ENCODE measurements at places on chromosomes 7 and 10. TPM values are rescaled to one million over a fixed set of nuclear protein-coding genes. Genes with fewer than 3 reads are reported as not detected.

- no peak for DNase-seq
Measured at GRCh38 chr7:117582219-117582704, 102.4 kb downstream of the CFTR start.

- no peak for DNase-seq
Measured at GRCh38 chr7:33066771-33067170, 4.2 kb upstream of the NT5C3A start.

DNA sequence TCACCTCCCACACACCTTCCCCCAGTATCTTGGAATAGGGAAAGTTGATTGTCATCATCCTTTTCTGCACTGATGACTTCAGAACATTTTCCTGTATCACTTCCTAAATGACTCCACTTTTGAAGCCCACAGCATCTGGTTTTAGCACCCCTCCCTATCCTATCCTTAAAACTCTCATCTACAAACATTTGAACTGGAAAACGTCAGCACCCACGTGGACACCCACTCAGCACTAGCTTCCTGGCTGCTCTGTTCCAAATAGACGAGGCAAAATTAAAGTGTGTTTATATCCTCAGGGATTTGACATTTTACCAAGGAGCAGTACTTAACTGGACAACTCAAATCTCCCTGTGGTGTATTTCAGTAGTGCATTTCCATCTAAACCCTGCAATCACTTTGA lies 73.9 kb downstream of the REEP3 start:
- DNase-seq = no peak

GRCh38 chr7:121330053-121330833 lies 1.4 kb downstream of the WNT16 start:
- no peak for DNase-seq

Gene LBX1
- total RNA-seq = not detected

GRCh38 chr10:121131014-121131413 lies 279.9 kb downstream of the WDR11 start:
- no peak for DNase-seq

Gene PDGFA
- total RNA-seq = 0.50 TPM

Gene NOD1
- 22.3 TPM for total RNA-seq

DNA sequence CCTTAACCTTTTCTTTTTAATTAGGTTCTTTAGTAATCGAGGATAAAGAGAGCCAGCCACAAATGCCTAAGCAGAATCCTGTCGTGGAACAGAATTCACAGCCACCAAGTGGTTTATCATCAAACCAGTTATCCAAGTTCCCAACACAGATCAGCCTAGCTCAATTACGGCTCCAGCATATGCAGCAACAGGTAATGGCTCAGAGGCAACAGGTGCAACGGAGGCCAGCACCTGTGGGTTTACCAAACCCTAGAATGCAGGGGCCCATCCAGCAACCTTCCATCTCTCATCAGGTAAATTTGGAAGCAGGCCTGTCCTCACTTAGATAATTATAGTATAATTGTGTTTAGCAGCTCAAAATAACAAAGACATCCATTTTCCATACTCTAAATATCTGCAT lies 94.6 kb downstream of the TRIM24 start:
- DNase-seq = no peak

Gene SFRP5
- total RNA-seq = 0.42 TPM

GRCh38 chr10:61682323-61682722 lies 19.6 kb downstream of the CABCOCO1 start:
- DNase-seq = no peak

Gene HOXA13
- total RNA-seq = not detected

DNA sequence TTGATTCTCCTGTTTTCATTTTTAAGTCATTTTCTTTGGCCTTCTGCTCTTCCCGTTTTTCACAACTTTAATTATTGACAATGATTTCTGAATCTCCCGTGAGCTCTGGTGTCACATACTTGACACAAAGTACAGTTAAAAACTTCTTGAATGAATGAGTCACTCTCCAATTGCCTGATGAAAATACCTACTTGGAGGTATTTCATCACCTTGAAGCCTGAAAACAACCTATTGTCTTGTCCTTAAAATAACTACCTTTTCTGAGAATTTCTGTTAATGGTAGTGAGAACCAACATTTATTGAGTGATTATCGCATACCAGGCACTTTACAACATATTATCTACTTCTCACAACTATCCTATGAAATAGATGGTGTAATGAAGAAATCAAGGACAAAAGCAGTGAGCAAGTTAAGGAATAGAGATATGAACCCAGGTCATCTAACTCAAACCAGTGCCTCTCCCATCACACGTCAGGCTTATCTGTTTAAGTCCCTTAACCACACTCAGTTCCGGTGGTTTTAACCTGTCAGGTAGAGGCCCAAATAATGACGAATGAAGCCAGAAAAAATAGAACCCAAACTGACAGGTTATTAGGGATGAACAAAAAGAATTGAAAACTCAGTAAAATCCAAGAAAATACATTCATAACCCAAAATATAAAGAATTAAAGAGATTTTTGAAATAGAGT lies 11.6 kb downstream of the BET1 start:
- no peak for DNase-seq

GRCh38 chr7:50655490-50655889 lies 90.3 kb upstream of the DDC start:
- DNase-seq = no peak

DNA sequence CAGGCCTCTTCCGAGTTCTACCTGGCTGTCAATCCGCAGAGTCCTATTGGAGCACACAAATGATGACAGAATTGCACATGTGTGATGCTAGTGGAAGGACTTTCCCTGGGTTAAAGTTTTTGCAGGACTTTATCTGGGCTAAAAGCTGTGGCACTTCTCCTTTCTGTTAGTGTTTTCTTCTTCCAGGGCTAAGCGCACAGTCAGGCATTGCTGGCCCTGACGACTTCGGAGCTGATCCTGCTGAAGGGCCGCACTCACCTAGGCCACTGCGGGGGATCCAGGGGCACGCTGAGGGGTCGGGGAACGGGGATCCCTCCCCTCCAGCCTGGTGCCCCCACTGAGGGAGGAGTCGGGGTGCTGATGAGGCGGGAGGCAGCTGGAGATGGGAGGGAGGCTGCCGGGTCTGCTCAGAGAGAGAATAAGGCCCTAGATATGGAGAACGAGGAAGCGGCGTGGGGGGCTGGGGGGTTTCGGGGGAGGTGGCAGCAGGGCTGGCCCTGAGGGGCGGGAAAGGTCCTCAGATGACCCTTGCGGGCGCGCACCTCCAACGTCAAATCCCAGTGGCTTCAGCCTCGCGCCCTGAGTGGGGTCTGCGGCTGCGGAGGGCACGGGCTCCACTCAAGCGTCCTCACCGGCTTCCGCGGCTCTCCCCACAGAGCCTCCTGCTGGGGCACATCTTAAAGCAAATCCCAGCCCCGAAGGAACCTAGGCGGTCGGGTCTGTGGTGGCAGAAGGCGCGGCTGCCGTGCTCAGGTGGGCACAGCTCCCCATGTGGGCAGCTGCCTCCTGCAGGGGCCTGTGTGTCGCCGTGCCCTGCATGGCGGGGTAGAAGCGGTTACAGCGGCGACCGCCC lies 30.9 kb downstream of the AGR3 start:
- no peak for DNase-seq

- peak; percentile 6 for DNase-seq
Measured at GRCh38 chr10:129078346-129078745, 388.7 kb upstream of the MGMT start.

DNA sequence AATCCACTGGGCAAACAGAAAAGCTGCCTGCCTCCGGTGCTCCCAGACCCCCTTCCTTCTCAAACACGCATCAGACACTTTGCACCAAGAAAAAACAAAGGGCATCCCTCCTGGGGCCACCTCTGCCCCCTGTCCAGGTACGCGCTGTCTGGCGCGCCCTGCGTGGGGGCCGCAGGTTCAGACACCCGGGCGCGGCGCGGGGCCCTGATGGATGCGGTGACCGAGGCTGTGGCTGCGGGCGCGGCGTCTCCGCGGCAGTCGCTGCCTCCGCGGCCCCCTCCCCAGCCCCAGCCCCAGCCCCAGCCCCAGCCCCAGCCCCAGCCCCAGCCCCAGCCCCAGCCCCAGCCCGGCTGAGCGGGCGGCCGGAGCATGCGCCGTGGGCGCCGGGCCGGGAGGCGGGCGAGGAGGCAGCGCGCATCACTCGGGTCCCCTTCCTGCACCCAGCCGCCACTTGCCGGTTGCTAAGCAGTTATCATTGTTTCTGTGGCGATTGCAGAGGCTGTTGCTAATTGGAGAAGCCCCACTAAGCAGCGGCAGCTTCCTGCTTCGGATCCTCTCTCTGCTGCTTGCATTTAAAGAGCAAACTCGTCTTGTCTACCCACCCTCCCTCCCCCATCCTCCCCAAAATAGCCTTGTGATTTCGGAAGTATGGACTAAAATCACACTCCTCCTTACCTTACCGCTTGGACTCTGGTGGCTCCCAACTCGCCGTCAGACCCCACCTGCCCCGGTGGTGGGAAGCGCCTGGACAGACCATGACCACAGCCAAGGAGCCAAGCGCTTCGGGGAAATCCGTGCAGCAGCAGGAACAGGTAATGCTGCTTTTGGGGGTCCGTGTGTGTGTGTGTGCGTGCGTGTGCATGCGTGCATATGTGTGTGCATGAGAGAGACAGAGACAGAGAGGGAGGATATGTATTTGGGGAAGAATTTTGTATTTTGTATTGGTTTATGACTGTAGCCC lies 252.8 kb downstream of the DPP6 start:
- no peak for DNase-seq

Gene CCDC172
- total RNA-seq = not detected

DNA sequence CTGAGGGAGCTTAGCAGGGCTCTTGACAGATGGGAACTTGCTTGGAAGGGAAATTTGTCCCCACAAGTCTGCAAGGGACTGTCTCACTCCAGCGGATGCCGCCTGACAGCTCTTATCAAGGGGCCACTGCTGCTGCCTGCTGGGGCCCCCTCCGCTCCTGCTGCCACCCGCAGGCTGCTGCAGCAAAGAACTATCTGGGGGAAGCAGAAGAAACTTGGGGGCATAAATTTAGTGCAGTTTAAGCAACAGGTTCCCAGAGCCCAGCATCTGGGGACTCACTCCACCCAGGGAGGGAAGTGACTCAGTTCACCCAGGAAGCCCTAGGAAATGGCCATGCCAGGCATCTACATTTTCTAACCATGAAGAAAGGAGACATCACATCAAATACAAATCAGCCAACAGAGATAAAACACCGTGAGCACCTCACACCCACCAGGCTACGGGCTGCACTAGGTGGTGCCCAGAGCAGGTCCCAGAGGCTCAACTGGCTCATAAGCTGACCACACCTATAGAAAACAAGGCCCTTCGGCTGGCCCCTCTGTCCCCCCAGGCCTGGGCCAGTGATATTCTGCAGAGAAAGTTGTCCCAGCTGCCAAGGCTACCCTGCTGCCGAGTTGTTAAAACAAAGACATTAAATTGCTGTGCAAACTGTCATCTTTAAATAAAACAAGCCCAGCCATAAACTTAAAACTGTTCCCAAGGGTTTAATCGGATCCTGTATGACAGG lies 3.7 kb downstream of the RGS10 start:
- peak; percentile 72 for DNase-seq

Gene UTF1
- total RNA-seq = not detected

Gene MMD2
- not detected for total RNA-seq

DNA sequence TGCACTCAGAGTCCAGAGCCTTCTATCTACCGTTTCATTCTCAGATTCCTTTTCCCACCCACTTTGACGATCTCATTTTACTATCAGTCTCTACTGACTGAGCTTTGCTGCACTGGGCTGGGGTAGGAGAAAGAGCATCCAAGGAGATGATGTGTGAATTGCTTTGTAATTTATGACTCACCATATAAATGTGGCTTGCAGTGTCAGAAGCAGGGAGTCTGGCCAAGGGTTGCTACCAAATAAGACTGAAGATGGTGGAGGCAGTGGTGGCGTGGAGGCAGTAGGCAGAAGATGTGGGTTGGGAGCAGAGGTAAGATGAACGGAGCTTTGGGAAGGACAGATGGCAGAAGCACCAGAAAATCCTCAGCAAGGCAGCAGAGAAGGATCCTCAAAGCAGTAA lies 73.3 kb upstream of the AGK start:
- no peak for DNase-seq

DNA sequence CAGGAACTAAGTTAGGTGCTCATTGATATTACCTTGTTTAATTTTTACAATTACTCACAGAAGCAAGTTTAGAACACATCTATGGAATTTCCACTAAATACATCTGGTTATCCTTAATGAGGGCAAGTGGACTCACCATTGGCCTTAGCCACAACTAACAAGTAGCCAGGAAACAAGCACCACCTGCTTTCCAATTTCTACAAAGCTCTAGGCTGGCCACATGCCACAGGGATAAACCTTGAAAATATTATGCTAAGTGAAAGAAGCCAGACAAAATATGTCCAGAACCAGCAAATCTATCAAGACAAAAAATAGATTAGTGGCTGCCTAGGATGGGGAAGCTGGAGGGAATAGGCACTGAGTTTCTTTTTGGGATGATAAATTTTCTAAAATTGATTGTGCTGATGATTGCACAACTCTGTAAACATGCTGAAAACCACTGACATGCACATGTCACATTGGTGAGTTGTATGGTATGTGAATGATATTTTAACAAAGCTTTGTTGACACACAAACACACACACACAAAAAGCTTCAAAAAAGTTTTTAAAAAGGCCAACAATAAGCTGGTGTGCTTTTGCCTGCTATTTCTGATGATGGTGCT lies 179.4 kb downstream of the CPEB3 start:
- no peak for DNase-seq

DNA sequence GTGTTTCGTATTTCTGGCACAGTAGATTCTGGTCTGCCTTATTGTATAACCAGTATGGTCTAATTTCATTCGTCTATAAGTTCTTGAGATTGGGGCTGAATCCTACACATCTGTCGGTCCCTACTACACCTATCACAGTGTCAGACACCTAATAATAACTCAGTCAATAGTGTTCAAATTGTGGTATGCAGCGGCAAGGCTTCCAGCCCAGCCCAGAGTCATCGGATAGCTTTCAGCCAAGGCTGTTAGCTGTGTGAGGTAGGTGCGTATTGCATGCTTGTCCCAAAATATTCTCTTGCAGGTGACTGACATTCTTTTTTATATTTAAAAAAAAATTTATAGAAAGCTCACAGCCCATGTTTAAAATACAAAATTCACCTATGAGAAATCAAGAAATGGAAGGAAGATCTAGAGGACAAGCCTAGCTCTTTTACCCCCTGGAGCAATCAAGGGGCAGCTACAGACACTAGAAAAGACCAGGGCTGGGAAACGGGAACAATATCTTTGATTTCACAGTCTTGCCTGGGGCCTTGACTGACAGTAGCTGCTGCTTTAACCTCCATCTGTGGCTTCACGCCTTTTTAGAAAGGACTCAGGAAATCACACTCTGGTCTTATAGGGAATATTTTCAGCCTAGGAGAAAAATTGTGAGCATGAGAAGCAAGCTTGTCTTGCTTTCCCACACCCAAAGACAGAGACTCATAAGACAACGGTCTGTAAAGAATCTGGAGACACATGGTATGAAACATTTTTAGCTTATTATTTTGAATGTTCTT lies 9.5 kb upstream of the ASB4 start:
- DNase-seq = no peak

Measured in activated CD8-positive, alpha-beta T cell treated with anti-CD3 and anti-CD28 coated beads, Interleukin-2, amount 10 ng/mL, durations not matched to agents 7 days and 5 days (primary cell).